ENCODE measurements at places on chromosomes 11 and 22. TPM values are rescaled to one million over a fixed set of nuclear protein-coding genes. Genes with fewer than 3 reads are reported as not detected.
A peak's percentile ranks its signal among the peaks of the same experiment; 100 is the strongest.

Gene FAM227A
- total RNA-seq: 0.23 TPM

Gene CTSW
- total RNA-seq: not detected

Gene SHISA8
- total RNA-seq: not detected

Gene CCDC73
- not detected for total RNA-seq

GRCh38 chr11:36186340-36187175 lies 102.7 kb downstream of the COMMD9 start:
- peak; percentile 19 for DNase-seq

- no peak for DNase-seq
Observed at GRCh38 chr11:86431258-86431657, 56.6 kb downstream of the CCDC81 start.

- DNase-seq: no peak
Observed at GRCh38 chr11:130099356-130099755, 29.7 kb downstream of the APLP2 start.

DNA sequence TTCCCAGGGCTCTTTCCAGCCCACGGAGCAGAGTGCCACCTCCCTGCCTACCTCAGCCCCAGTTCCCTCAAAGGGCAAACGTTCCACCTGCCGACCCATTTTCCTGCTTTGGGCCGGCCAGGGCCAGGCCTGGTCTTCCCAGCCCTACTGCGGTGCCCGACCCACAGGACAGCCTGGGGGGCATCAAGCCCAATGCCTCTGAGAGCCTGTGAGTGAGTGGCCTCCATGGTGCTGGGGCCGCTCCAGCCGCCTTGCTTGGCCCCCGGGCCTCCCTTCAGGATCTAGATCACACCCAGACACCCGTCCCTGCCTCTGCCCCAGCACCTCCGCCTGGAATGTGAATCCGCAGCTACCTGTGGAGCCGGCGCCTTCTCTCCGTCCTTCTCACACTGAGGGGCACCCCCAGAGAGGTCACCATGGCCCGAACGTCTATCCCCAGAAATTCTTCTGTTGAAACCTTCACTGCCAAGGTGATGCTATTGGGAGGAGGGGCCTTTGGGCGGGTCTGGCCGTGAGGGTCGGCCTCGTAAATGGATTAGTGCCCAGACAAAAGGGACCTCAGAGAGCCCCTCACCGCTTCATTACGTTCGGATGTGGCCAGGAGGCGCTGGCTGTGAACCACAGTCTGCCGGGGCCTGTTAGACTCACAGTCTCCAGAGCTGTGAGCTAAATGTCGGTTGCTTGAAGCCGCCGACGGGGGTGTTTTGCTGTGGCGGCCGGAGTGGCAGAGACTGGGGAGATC lies 36.2 kb upstream of the BRSK2 start:
- no peak for DNase-seq

- peak; percentile 93 for DNase-seq
Observed at GRCh38 chr11:120807414-120808150, 216.3 kb upstream of the TBCEL start.

DNA sequence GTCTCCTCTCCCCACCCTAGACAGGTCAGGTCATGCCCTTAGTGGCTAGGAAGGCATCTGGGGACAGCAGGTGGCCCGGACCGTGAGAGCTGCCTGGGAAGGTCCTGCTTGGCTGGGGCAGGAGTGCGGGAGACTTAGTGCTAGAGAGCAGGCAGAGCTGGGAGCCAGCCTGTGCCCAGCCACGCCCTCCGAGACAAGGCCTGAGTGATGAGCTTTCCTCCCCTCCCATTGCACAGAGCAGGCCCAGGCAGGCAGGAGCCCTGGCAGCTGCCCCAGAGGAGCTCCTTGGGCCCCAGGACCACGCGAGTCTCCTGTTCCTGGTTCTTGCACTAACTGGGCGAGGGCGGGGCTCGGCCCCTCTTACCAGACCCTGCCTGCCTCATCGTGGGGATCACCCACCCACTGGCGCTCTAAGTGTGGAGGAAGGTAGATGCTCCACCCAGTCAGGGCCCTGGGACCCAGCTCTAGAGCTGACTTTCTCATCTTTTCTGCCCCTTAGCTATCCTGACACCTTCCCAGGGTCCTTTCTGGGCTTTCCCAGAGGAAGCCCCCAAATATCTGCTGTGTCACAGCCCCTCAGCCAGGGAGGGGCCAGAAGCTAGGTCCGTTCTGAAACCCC lies 44.9 kb downstream of the MACROD1 start:
- peak; percentile 81 for DNase-seq

DNA sequence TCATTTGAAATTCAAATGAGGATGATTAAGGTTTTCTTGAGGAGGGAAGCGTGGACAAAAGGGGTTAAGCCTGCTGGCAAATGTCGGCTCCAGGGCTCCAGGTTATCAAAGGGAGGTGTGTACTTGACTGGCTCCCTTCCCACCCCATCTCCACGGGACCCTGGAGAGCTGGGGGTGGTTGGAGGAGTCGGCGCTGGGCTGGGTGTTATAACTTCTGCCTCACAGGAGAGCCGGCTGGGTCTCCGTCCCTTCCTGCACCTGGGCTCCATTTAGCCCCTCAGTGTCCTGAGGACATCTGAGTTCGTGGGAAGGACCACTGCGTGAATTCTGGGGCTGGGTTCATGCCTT lies 15.6 kb downstream of the POU2F3 start:
- no peak for DNase-seq

- DNase-seq: no peak
Observed at GRCh38 chr11:125276619-125276976, 112.0 kb downstream of the PKNOX2 start.

GRCh38 chr11:19987331-19987801 lies 172.9 kb downstream of the DBX1 start:
- DNase-seq: no peak

- DNase-seq: no peak
Observed at GRCh38 chr11:75705541-75705940, 12.1 kb upstream of the MOGAT2 start.

DNA sequence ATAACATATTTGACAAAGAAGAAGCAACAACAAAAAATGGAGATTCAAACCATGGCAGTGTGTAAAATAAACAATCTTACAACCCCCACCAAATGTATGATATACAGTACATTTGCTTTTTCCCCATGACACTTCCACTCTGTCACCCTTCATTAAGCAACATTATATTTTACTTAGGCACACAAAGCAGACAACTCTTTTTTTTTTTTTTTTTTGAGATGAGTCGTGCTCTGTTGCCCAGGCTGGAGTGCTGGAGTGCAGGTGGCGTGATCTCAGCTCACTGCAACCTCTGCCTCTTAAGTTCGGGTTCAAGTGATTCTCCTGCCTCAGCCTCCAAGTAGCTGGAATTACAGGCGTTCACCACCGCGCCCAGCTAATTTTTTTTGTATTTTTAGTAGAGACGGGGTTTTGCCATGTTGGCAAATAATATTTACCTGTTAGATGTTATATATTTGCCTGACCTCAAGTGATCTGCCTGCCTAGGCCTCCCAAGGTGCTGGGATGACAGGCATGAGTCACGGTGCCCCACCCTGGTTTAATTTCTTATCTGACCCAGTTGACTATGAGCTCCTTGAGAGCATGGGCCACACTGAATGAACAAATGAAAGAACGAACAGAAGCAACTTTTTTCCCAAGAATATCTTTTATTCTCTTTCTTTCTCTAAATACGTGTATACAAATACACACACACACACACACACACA lies 5.5 kb upstream of the PCF11 start:
- DNase-seq: no peak

DNA sequence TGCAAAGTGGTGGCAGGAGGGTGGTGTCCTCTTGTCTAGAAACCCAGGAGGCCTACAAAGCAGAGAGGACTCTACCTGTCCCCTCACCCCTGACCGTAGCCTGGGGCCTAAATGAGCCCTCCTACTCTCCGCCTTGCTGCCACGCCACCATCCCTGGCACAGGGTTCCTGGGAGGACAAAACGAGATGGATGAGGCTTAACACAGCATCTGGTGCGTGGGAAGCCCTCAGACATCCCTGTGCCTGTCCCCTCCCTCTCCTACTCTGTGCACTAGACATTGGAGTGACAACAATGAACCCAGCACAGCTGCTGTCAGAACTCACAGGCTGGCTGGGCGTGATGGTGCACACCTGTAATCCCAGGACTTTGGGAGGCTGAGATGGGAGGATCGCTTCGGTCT lies 36.4 kb upstream of the DKK3 start:
- no peak for DNase-seq

- DNase-seq: no peak
Observed at GRCh38 chr11:64401775-64402174, 42.8 kb downstream of the RPS6KA4 start.
